ENCODE measurements at places on chromosomes 6 and 20. TPM values are rescaled to one million over a fixed set of nuclear protein-coding genes. Genes with fewer than 3 reads are reported as not detected.

DNA sequence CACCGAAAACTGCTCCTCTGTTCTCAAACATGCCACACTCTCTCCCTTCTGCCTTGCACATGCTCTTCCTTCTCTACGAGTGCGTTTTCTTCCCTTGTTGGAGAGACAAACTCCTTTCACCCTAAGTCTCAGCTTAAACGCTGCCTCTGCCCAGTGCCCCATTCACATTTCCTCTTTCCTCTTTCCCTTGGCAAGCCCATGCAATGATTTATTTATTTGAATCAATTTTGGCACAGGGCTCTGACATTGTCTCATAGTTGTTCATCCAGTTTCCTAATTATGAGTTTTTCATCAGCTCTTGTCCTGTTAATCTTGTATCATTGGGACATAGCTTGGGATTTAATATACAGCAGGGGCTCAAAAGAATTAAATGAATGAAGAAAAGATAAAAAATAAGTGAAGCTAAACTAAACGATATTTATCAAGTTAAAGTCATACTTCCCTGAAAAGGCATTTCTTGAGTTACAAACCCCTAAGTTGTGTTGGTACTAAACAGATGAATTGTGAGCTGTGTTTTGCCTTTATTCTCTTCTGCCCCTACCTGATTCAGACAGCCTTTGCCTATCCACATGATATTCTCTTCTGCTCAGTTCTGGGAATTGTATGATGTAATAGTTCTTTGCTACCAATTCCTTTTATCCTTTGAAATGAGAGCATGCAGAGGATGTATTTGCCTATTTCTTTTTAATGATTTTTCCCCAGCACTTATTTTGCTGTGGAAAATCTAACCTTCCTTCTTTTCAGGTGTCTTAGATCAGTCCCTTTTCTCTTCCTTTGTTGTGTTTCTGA, 704.4 kb downstream of the UTRN start:
- H3K27me3 ChIP-seq = peaks cover 23% of the 10 kb centered on the region
- H3K4me1 ChIP-seq = no peaks in the 10 kb centered on the region
- H3K36me3 ChIP-seq = no peaks in the 10 kb centered on the region
- H3K4me3 ChIP-seq = no peak overlapping the region

DNA sequence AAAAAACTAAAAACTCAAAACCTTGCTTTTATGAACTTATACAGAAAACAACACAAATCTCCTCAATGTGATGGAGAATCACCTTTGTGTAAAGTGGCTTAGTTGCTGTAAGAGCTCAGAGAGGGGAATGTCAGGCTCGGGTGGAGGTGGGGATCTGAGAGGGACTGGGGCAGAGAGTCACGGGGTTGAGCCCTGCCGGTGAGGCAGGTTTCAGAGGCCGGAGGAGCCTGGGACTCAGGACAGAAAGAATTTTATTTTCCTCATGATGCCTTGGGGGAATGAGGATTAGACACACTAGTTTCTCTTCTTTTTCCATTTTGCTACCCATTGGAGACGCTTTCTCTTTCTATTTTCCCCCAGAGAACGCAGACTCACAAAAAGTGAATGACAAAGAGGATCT, 252.3 kb upstream of the FOXQ1 start:
- peaks cover 1% of the 10 kb centered on the region for H3K27me3 ChIP-seq
- H3K36me3 ChIP-seq = no peaks in the 10 kb centered on the region
- DNase-seq = no peak

DNA sequence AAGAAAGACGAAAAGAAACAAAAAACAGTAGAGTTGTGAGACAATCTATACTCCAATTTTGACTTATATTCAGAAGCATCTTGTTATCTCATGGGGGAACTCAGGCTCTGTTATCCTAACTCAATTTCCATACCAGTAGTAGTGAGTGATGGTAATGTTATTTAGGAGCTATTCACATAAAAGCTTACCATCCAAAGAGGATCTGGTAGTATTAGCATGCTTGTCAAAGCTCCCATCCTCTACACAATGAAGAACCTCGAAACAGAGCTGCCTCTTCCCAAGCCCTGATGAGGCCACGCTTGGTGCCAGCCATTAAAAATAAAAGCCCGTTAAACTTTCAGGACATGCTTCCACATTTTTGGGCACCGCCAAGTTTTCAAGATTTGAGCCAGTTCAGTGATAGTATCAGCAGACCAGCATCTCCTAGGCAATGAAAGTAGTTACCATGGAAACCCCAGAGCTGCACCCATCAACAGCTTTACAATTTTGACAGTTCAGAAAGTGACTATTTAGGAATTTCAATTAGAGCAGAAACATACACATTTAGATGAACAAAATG, 173.3 kb downstream of the CD83 start:
- no peaks in the 10 kb centered on the region for H3K27me3 ChIP-seq
- peaks cover 4% of the 10 kb centered on the region for H3K4me1 ChIP-seq
- no peak overlapping the region for H3K4me3 ChIP-seq
- H3K36me3 ChIP-seq = no peaks in the 10 kb centered on the region

- H3K27ac ChIP-seq = no peak overlapping the region
- no peak overlapping the region for H3K4me3 ChIP-seq
- no peaks in the 10 kb centered on the region for H3K36me3 ChIP-seq
- DNase-seq = no peak
These were observed 278.8 kb downstream of the CD83 start for GRCh38 chr6:14396392-14396791.

- no peaks in the 10 kb centered on the region for H3K36me3 ChIP-seq
- no peak overlapping the region for H3K4me3 ChIP-seq
- H3K27me3 ChIP-seq = no peaks in the 10 kb centered on the region
- no peak overlapping the region for H3K27ac ChIP-seq
- no peak for DNase-seq
These were observed 37.8 kb upstream of the PRDM1 start for GRCh38 chr6:106048336-106048735.

Gene MAS1
- not detected for total RNA-seq

Gene THBS2
- total RNA-seq = not detected

Gene OPRM1
- not detected for total RNA-seq

Gene FAM110A
- total RNA-seq = 18.0 TPM
